ENCODE measurements at places on chromosomes 12 and 14. TPM values are rescaled to one million over a fixed set of nuclear protein-coding genes. Genes with fewer than 3 reads are reported as not detected.

The SLC10A1 gene
- total RNA-seq: not detected

The NTN4 gene
- 11.1 TPM for total RNA-seq

The BEGAIN gene
- not detected for total RNA-seq

The FAM181A gene
- not detected for total RNA-seq

The SPX gene
- not detected for total RNA-seq

The ARID4A gene
- 12.4 TPM for total RNA-seq

The DENR gene
- 32.7 TPM for total RNA-seq

The OLR1 gene
- total RNA-seq: not detected

Data from smooth muscle cell of trachea (primary cell).